ENCODE measurements at places on chromosomes 16 and 17.

- DNase-seq: no peak
Observed at GRCh38 chr16:58501242-58502131, 1.5 kb downstream of the NDRG4 start.

DNA sequence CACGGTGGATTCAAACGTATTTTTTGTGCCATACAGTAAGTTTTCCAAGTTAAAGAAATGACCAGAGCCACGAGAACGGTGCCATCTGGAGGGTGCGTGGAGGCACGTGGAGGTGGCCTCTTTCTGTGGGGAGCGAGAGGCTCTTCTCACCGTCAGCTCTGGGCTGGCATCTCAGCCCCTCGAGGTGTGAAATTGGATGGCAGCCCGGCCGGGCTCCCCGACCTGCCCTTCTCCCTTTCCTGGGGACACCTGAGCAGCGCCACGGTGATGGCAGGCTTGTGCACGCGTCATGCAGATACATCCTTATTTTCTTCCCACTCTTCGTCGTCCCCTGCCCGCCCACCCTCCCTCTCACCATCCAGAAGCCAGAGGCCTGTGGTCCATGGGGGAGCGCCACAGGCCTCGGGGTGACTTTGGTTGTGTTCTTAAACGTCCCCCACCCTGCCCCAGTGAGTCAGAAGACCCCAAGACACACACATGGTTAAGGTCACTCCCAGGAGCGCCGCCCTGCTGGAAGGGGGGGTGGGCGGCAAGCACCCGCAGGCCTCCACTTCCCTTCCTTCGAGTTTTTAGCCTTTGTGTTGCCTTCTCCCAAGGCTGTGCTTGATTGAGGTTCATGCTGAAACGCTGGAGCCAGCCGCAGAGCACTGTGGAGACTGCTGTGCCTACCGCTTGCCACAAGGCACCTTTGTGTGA, 109.4 kb downstream of the BANP start:
- DNase-seq: no peak

GRCh38 chr17:49881054-49881402, 33.2 kb upstream of the TAC4 start:
- DNase-seq: no peak

DNA sequence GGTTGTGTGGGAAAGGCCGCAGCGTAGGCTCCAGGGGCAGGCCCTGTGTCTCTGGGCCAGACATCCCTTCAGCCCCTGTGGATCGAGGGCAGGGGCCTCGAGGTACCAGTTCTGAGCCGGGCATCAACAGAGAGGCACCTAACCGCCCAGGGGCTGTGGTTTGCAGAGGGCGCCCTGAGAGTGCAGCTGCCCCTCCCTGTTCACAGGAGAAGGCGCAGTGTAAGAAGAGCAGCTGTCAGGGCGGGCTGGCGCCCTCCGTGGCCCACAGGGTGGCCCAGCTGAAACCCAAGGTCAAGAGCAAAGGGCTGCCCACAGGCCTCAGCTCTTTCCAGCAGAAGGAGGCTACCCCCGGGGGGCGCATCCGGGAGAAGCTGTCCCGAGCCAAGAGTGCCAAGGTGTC, 56.5 kb downstream of the ACTG1 start:
- no peak for DNase-seq

DNA sequence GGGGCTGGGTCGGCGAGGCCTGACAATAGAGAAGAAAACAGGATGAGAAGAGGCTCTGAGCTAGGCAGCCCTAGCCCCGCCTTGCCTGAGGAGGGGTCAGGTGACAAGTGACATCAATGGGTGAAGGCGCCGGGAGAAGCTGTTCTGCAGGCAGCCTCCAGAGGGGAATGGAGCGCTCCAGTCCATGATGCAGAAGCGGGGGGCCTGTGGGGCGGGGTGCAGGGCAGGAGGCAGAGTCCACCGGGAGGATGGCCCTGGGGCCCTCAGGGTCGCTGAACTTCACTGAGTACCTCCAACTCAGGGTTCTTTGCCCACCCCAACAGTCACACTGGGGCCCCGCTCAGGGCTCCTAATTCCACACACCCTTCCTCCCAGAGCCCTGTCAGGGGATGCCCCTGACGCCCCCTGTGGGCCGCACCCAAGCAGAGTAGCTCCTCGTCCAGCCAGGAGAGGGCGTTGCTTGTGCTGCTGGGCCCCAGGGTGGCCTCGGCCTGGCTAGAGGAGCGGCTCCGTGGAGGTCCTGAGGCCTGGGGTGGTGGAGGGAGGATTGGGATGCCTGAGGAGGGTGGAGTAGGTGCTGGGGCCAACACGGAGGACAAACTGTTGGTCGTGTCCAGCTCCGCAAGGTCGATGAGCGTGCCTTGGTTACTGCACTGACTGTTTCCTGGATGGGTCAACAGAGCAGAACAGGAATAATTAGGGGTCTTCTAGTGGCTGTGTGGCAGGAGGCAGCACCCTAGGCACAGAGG, 20.8 kb downstream of the GGA3 start:
- DNase-seq: peak; percentile 78

DNA sequence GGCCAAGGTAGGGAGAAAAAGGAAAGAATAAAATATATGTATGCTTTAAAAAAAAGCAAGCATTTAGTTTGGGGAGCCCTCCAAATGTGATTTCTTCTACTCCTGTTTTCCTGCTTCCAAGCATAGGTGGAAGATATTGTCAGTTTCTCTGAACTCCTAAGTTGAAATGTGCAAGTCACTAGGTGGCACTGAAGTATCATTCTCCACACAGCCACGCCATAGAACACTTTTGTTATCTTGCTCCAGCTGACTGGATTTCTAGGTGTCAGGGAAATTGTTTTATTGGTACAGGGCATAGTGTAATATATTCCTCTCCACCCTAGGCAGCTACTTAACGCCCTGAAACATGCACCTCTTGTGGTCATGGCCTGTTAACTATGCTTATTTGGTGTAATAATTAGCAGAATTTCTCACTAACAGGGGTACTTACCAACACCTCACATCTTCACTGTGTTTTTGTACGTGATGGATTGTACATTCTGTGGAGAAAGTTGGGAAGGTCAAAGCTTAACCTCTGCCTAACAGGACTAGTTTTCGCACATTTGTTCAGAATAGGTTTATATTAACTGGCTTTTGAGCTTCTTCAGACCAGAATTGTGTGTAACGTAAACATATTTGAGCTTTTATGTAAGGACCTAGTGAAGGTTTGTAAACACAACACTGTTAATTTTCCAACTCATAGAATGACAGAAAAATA, 69.3 kb downstream of the FTO start:
- no peak for DNase-seq

DNA sequence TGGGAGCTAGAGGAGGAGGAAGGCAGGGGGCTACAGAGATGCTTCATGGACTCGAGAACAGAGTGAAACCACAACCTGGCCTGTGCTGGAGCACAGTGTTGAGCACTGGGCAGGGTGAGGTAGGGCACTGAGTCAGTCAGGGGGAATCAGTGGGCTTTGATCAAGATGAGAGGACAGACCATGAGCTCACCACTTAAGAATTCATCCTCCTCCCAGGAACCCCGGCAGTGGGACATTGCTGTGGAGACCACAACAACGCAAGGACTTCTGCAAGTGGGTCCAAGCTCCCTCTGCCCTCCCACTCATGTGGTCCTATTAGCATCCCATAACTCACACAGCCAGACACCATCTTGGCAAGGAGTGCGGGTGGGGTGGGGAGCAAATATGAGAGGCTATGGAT, 1.7 kb upstream of the CES5A start:
- DNase-seq: no peak

DNA sequence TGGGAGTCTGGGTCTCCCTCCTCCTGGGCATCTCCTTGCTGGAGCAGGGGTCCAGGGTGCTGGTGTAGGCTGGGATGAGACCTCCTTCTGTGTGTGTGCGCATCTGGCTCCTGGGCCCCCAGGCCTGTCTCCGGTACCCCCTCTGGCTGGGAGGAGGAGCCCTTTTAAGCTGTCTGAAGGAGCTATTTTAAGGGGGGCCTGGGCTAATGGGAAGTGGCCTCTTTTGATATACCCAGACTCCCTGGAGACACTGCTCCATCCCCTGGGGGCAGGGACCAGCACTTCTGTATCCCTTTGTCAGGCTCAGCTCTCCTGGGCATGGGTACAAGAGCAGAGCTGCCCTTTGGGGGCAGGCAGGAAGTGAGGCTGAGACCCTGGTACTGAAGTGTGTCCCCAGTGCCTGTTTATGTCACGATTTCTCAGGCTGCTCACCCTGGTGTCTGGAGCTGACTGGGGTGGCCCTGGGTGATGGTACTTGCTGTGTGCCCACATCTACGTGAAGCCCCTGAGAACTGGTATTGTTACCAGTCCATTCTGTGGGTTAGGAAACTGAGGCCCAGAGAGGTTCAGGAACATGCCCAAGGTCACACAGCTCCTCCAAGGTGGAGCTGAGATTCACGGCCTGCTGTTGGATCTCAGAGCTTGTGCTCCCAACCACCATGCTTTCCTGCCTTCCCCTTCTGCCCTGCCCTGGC, 6.5 kb downstream of the ADCY7 start:
- DNase-seq: no peak

- DNase-seq: no peak
Observed at GRCh38 chr17:81500047-81500446, 12.6 kb downstream of the ACTG1 start.

GRCh38 chr17:77459018-77459755, 318.4 kb downstream of the SEC14L1 start:
- no peak for DNase-seq

DNA sequence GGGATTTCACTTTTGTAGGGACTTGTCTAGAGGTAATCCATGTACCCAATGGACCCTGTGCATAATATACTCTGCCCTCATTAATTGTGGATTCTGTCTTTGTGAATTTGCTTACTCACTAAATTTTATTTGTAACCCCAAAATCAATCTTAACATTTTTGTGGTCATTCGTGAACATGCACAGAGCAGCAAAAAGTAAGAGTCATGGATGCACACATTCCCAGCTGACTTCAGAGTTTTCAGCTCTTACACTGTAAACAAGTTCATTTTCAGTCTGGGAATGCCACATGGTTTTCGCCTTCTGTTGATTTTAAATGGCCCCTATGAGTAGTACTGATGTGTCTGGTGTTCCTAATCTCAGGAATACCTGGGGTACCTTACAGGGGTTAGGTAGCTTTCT, 24.3 kb downstream of the TAC4 start:
- DNase-seq: no peak

DNA sequence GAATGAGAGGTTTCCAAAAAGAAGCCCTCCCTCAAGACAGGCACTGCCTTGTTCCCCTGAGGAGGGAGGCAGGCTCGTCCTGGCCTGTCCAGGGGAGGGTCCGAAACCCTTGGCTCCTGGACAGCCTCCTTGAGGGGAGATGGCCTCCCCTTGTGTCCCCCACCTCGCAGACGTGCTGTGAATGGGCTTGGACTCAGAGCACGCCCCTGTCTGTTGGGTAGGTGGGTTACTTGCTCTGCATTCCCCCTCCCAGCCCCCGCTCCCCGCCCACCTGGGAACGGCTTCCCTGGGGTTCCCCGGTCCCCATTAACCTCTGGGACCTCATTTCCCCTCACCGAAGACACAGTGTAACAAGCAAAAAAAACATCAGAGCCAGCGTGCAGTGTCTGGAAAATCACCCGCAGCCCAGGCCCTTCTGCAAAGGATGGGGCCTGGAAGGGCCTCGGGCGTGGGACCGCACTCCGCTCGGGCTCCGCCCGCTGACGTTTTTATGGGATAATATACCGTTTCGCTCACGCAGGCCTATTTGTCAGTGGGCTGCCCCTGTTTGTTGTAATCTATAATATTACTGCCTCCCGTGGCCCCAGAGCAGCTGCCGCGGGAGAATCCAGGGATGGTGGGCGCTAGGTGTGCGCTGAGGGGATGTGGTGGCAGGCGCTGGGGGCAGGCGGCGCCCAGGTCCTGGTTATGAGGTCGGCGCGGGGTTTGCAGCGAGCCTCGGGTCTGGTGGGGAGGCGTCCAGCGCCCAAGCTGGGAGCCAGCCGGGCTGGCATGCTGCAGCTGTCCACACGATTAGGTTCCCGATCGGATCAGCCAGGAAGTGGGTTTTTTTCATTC, 11.1 kb downstream of the BAHCC1 start:
- no peak for DNase-seq

DNA sequence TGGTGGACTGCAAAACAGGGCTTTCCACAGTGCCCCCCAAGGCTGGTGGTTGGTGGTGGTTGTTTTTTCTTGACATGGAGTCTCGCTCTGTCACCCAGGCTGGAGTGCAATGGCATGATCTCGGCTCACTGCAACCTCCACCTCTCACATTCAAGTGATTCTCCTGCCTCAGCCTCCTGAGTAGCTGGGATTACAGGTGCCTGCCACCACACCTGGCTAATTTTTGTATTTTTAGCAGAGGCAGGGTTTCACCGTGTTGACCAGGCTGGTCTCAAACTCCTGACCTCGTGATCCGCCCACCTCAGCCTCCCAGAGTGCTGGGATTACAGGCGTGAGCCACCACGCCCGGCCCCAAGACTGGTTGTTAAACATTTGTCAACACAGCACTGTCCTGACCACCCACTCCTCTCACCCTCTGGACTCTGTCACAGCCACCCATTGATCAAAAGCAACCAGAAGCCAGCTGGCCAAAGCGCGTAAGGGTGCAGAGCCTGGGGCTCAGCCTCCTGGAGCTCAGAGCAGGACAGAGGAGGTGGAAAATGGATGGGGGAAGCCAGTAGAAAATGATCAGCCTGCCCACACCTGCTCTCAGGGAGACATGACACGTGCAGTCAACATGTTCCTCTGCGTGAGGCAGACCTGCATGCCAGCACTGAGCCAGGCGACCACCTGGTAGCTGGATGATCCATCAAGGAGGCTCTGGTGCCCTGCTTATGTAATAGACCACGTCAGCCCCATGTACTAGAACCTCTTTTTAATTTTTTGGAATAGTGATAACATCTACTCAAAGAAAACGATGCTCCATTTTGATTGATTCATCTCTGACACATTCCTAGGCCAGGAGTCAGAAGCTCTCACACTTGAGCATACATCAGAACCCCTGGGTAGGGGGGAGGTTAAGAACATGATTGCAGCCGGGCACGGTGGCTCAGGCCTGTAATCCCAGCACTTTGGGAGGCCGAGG, 14.8 kb upstream of the OSGIN1 start:
- DNase-seq: no peak

- peak; percentile 72 for DNase-seq
Observed at GRCh38 chr17:50056217-50056960, 479 bp downstream of the ITGA3 start.

DNA sequence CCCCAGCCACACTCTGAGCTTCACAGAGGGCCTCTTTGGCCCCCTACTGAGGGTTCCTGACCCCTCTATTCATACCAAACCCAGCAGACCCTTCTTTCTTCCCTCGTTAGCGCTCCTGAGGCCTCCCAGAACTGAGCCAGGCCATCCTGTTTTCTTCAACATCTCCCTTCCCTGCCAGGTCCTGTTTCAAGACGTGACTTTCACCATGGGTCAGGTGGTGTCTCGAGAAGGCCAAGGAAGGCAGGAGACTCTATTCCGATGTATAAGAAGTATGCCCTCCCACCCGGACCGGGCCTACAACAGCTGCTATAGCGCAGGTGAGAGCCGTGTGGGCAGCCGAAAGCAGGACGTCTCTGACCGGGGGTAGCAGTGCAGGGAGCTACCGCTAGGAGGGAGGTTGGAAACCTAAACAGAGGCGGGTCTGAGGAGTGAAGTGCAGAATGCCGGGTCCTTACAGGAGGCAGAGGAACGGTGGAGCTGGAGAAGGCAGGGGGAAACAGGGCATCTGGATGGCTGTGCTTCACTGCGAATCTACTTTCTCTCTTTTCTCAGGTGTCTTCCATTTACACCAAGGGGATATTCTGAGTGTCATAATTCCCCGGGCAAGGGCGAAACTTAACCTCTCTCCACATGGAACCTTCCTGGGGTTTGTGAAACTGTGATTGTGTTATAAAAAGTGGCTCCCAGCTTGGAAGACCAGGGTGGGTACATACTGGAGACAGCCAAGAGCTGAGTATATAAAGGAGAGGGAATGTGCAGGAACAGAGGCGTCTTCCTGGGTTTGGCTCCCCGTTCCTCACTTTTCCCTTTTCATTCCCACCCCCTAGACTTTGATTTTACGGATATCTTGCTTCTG, 1.3 kb upstream of the SENP3 start:
- DNase-seq: peak; percentile 76
